ENCODE measurements at places on chromosomes 5 and 9.

- no peak for DNase-seq
Measured at GRCh38 chr5:14829396-14829795, 42.2 kb downstream of the ANKH start.

DNA sequence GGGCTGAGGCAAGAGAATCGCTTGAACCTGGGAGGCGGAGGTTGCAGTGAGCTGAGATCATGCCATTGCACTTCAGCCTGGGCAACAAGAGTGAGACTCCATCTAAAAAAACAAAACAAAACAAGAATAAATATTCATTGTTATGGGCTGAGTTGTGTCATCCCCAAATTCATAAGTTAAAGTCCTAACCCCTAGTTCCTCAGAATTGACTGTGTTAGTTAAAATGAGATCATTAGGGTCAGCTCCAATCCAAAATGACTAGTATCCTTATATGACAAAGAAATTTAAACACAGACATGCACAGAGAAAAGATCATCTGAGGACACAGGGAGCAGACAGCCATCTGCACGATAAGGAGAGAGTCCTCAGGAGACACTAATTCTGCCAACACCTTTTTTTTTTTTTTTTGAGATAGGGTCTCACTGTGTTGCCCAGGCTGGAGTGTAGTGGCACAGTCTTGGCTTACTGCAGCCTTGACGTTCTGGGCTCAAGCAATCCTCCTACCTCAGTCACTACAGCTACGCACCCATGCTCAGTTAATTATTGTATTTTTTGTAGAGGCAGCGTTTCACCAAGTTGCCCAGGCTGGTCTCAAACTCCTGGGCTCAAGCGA is 32.1 kb upstream of the GCNT1 start:
- DNase-seq, result no peak

- no peak for DNase-seq
Measured at GRCh38 chr9:124598048-124598447, 90.8 kb upstream of the NR5A1 start.

DNA sequence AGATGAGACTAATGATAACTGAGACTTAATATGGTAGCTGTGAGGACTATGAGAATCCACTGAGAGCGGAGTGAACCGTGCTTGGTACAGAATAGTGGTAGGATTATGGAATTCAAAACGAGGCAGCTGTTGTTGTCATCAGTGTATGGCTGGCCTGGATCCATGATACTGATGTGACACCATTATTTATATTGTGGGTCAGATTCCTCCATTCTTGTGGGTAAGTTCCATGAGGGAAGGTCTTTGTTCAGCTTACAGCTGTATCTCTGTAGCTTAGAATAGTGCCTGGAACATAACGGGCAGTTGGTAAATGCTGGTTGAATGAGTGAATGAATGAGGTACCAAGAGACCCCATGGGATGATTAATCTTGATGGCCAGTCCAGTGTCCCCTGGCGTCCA is 61.8 kb downstream of the ACER2 start:
- DNase-seq, result no peak

- no peak for DNase-seq
Measured at GRCh38 chr5:5221724-5222123, 81.6 kb downstream of the ADAMTS16 start.

DNA sequence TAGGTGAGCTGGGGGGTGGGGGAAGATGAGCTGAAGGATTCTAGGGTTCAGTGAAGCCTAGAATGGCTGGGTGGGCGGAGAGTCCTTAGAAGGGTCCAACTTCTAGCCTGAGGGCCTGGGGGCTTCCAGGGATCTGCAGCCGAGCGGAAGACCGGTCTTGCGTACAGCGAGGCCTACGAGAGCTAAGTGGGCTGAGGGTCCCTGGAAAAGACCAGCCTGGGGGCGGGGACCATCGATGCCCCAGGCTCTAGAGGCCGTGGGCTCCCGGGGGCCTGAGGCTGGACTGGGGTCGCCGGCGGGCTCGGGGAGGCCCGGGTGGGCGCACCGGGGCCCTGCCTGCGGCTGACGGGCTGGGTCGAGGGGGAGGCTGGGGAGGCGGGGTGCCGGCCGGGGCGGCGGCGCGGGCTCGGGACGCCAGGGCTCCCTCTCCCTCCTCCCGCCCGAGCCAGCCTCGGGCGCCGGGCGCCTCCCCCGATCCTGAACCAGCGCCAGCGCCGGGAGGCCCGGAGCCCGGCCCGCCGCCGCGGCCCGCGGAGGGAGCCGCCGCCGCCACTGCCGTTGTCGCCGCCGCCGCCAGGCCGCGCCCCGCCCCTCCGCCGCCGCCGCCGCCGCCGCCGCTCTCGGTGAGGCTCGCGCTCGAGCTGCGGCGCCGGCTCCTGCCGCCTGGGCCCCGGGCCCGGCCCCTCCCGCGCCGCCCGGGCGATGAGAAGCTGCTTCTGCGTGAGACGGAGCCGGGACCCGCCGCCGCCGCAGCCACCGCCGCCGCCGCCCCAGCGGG is at the start of gene MVB12B:
TSS of gene MVB12B (plus strand) at position 602 of the 778 bp plus-strand sequence. CDS start at position 703, 101 bp downstream.
- no peak for DNase-seq

DNA sequence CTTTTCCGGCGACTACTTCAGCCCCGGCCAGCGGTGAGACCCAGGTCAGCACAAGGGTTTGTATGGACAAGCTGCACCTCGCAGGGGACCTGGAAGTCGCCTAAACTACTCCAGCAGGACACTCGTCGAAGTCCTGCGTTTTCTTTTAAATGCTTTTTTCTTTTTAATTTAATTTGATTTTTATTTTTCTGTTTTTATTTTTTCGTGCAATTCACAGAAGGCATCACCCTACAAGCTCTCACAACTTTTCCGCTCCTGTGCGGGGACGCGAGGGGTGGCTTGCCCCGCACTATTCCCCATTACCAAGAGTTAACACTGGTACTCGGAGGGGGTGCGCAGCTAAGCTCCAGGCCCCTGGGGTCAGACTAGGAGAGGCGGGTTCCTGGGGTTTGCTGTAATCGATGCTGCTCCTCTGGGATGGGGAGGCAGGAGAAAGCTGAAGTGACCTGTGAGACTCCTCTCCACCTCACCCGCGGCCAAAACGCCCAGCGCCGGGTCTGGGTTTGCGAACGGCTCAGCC is 1.3 kb downstream of the EDIL3 start:
- no peak for DNase-seq

DNA sequence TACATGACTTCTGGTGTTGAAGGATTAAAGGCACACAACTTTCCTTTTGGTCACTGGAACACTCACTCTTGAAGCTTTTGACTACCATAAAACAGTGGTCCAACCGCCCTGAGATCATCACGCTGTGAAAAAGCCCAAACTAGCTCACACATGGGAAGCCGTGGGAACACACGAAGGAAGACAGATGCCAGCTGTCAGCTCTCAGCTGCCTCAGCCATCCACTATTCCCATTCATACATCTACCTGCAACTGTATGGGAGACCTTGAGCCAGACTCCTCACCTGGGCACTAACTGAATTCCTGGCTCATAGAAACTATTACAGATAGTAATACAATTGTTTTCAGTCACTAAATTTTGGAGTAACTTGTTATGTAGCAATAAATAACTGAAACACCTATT is 246.1 kb downstream of the MSX2 start:
- DNase-seq, result no peak

DNA sequence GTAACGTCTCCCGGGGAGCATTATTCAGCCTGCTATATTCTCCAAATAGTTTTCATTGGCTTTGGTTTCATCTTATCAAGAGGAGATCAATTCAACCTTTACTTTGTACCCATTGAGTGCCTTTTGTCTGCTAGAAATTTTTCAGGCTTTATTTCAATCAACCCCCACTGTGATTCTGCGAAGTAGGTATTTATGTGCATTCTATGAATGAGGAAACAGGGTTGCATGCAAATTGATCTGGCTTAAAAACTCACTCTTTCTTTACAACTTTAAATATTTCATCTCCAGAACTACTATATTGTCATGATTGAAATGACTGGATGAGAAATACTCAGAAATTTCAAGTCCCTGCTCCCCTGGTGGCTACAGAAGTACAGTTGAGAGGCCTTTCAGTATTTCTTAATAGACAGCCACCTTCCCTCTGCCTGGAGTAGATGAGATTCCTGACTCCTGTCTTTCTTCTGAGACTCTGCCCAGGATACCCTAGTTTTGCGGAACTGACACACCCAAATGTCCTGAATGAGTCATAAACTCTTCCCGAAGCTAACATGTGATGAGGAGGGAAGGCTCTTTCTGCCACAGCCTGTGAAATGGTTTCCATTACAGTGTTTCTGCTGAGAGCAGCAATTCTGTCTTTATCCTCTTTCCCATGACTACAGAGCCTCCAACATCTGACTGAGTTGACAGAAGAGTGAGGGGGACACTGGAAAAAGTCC is 52.6 kb upstream of the TNC start:
- no peak for DNase-seq

DNA sequence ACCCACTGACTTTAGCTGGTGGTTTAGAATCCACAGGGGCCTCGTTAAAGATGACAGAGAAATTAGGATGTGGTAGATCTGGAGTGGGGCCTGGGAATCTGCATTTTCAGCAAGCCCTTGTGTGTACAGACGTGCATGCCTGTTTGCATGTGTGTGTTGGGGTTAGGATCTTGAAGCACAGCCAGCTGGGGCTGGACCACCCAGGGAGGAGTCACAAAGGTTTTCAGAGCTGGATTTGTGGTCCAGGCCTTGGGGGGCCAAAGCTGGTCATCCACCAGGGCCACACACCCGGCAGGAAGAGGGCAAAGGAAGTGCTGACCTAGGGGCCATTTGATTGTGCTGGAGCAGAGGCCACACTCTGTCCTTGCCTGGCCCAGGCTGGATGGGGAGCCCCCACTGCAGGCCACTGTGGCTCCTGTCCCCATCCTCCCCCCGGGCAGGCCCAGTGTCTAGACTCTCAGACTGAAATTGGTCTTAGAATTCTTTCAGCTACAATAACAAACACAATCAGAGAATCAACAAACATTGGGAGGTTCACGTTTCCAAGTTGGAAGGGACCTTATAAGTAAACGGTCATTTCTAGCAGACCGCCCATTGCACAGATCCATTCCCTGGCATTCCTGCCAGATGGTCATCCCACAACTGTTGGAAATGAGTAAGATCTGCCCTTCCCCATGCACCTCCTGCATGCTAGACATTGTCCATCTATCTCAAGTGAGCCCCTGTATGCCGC is 10.3 kb downstream of the CDX1 start:
- DNase-seq, result no peak

DNA sequence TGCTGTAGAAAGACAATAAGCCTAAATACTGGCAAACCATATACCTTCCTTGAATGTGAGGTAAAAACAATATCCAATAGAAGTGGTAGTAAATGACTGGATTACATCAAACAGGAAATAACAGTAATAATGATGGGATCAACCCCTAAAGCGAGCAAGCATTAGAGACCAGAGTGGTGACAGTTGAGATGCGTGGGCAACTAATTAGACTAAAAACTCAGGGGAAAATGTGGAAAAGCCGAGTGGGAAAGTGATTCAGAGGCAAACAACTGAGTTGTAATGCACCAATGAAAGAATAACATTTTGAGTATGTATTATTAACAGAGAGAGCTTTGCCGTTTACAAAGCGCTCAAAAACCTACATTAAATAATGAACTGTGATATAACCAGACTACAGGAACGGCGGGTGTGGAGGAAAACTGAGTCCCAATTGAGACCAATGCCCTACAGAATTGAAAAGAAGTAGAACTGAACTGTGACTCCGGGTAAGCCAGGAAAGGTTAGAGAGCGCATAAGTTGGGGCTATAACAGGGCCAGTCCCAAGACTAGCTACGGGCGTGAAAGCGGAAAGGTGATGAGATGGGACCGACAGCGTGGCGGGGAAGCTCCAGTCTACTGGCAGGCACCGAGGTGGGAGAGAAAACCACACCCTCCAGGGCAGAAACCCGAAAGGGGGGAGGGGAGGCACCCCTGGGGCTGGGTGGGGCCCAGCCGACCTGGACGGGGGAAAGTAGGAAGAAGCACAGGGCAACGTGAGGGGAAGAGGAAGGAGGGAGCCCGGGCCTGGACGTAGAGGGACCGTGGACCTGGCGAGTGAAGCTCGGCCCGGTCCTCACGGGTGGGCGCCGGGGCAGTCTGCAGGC is 592 bp downstream of the UBAP2 start:
- no peak for DNase-seq

- no peak for DNase-seq
Measured at GRCh38 chr5:135391116-135391868, 7.7 kb downstream of the MACROH2A1 start.

DNA sequence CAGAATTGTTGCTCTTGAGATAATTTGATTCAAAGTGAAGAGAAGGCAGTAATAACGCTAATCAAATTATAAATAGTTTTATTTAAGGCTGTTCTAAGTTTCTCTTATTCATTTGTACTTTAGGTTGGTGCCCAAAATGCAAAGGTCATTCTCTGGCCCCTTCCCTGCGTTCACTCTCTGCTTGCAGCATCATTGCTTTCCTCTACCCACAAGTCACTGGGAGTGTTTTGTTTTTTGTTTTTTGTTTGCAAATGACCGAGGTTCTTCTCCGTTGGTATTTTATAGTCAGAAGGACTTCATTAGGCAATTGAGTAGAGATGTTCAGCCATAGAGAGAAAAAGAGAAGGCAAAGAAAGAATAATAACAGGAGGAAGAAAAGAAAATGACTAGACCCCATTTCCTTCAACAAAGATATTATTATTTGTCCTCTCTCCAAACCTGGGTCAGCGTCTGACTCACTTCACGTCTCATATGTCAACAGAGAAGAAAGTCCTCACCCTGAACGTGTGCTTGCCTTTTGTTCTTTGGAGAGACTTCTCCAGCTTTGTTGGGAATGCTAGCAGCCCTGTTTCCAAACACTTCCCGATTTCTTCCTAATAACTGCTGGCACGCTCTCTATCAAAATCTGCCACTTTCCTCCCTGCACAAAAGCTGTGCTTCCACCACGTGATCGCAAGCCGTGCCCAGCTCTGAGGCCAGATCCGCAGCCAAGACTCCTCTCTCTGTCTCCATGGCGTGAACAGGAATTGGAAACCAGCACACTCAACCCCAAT is 119.8 kb downstream of the EBF1 start:
- no peak for DNase-seq

- no peak for DNase-seq
Measured at GRCh38 chr5:57711471-57711870, 228.9 kb upstream of the ACTBL2 start.

DNA sequence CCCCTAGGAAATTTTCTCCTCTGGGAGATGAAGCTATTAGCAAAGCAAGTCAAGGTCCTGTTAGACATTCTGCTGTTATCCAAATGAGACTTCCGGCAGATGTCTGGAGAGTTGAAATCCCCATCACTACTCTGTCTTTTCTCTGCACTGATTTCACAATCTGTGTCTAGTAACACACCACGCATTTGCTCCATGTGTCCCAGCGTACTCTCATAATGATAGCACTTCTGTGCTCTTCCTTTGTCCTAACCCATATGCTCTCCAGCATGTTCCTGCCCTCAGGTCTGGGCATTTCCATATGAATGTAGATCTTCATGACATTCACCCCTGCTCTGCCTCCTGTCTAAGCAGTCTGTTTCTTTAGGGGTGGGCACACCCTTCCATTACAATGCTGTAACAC is 1949.0 kb upstream of the WWC1 start:
- no peak for DNase-seq

- no peak for DNase-seq
Measured at GRCh38 chr9:127347831-127348776, 48.9 kb upstream of the SLC2A8 start.
